ENCODE measurements at places on chromosomes 3 and 15.

DNA sequence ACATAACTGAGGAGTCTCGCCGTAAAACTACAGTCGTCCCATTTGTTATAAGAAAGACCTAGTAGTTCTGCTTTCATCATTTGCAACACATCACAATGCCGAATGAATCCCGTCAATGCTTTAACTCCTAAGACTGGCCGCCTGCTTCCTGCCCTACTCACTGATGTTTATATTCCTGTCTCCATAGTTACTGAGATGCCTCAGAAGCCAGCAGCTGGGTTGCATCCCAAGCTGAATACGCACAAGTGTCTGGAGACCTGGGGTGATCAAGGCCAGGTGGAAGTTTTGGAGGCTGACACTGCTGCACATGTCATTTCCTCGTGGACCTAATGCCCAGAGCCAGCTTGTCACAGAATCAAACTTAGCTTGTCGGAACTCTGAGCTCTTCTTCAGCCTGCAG is 95.2 kb upstream of the UBE2E1 start:
- no peak for DNase-seq

DNA sequence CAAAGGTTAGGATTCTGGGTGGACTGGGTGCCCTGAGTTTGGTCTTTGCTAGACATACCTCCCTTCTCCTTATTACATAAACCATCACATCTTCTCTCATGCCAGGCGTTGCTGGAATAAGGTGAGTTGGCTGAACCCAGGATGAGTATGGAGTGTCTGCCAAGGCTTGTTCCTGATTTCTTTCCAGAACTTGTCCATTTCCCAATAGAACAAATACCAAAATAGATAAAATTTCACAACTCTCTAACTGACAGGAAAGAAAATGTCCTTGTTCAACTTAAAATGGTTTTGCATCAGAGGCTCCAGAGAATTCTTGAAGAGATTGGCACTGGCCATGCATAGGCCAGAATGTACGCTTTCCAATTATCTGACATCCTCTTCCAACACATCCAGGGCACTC is 291.9 kb downstream of the IGSF11 start:
- DNase-seq, result no peak

DNA sequence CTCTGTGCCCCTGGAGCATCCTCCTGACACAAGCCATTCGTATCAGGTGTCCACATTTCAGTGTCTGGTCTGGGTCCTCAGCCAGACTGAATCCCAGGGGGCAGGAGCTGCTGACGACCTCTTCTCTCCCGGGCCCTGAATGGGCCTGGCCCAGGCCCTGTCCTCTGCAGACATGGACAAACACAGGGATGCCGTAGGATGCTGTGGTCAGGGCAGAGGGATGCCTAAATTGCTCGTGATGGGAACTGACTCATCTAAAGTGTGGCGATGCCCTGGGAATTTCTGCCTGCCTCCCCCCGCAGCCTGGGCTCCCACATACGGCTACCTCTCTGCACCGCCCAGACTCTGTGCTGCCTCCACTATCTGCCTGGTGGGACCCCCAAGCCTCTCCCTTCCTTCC is 58.5 kb upstream of the CTSH start:
- no peak for DNase-seq

DNA sequence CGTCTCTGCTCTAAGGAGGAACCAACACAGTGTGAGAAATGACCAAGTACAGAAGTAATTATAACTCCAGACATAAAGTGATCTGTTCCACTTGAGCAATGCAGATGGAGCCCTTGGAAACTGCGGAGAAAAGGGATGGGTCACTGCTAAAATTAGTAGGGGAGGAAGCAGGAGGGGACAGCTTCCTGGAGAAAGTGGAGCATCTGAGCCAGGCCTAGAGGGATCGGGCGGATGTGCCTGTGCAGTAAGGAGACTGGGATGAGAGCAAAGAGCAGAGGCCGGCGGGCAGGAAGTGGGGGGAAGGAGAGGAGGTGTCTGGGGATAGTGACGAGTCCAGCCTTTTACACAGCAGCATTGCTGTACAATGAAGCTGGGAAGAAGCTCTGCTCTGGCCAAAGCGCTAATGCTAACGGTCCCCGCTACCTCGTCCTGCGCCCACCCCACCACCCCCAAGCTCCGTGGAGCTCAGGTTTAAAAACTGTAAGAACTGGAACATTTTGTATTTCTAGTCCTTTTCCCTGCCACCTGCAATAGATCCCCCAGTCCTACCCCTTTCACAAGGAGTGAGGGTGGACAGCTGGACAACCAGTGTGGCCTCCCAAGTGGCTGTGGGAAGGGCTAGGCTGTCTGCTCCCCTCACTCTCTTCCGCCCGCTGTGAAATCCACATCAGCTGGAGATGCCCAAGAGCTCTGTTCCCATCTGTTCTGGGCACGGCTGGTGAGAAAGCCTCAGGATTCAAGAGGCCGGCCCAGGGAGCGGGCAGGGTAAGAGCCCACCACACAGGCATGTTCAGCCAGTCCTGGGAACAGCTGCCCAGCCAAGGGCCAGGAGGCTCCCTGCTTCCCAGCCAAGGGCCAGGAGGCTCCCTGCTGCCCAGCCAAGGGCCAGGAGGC is 53.0 kb upstream of the HES1 start:
- DNase-seq, result no peak

DNA sequence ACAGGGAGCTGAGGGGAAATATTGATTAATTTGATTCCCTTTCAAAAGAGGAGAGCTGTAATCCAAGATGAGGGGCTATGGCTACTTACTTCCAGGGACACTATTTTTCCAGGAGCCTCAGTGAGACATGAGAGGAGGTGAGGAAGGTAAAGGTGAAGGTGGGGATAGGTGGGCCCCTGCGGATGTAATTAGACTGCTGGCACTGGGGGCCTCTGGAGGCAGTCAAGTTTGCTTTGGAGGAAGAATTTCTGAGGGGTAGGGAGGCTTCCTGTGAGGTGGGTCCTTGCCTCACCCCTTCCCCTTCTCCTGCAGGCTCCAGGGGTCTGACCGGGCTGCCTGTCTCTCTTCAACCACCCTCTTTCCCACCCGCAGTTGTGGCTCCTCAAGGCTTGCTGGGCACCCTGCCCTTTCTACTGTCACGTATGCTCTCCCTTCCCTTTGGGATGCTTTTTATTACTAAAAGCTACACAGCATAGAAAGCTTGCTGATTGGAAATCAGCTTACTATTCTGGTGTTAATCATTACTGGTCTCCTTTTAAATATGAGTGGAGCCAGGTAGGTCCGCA is 22.5 kb downstream of the GASK1A start:
- DNase-seq, result no peak

DNA sequence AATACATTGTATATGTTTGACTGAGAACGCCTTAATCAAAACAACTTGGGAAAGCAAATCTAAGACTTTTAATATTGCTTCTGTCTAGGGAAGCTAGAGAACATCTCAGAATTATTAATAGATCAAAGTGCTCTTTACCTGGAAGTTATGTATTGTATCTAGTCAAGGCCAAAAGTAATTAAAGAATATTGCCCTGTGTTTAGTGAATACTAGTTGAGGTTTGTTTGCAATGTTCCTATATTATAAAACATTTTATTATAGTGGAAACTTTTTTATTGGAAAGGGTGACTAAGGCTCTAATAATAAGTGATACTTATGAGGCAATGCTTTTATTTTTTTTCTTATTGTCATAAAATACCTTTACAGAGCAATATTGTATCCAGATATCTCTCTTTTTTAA is 118.2 kb downstream of the CADM2 start:
- no peak for DNase-seq

GRCh38 chr3:194503081-194503531 is 16.3 kb upstream of the ATP13A3 start:
- no peak for DNase-seq

GRCh38 chr3:53420831-53421230 is 73.5 kb upstream of the DCP1A start:
- no peak for DNase-seq

- no peak for DNase-seq
Observed at GRCh38 chr3:13260259-13261103, 159.6 kb downstream of the NUP210 start.

- DNase-seq, result no peak
Observed at GRCh38 chr3:88180398-88180999, 30.7 kb downstream of the C3orf38 start.

- DNase-seq, result no peak
Observed at GRCh38 chr3:113165841-113166240, 45.5 kb upstream of the BOC start.

- DNase-seq, result no peak
Observed at GRCh38 chr3:49600781-49601180, 46.5 kb downstream of the BSN start.

DNA sequence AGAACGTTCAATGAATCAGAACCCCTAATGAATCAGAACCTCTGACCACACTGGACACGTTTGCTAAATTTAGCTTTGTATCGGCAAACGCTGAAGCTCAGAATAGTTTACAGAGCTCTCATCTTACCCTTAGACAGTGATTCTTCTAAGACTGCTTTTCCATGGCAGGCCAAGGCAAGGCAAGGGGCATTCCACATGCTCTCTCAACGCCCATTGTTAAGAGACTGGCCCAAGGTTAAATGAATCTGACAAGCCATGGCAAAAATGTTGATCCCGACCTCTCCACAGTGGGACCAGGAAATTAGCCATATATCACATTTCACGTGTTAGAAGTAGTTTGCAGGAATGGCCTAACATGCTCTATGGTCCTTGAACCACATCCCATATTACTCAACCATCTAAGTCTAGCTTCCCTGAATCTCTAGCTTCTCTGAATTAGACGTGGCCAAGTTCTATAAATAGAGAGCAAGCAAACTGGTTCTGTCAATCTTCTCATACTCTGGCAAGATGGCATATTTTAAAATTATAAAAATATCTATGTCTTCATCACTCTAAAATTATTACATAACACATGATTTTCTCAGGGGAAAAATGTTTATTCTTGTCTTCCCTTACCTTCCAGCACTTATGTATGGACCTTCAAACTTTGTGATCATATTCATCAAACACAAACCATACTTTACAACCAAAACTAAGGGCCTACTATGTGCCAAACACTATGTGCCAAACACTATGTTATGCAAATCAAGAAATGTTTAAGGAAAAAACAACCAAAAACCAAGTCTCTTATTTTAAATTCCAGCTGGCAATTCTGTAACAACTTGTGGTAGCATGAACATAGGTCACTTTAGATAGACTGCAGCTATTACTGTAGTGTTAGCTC is 54.3 kb downstream of the AAGAB start:
- no peak for DNase-seq

GRCh38 chr3:10273702-10274305 is 18.9 kb downstream of the GHRL start:
- DNase-seq, result no peak

DNA sequence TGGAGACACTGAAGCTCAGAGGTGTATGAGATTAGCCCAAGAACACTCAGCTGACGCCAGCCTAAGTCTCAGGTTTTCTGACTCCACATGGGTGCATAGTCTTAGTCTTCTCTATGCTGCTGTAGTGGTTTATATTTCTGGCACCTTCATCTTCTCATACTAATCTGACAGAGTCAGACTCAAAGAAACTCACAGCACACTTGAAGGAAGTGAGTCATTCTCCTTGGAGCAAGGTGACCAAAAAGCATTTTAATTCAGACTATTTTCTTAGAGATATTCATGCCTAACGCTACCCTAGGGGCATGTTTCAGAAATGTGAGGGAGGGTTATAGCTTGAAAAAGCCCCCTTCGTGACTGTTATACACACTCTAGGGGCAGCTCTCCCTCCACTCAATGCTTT is 775.3 kb upstream of the ARPP21 start:
- no peak for DNase-seq

DNA sequence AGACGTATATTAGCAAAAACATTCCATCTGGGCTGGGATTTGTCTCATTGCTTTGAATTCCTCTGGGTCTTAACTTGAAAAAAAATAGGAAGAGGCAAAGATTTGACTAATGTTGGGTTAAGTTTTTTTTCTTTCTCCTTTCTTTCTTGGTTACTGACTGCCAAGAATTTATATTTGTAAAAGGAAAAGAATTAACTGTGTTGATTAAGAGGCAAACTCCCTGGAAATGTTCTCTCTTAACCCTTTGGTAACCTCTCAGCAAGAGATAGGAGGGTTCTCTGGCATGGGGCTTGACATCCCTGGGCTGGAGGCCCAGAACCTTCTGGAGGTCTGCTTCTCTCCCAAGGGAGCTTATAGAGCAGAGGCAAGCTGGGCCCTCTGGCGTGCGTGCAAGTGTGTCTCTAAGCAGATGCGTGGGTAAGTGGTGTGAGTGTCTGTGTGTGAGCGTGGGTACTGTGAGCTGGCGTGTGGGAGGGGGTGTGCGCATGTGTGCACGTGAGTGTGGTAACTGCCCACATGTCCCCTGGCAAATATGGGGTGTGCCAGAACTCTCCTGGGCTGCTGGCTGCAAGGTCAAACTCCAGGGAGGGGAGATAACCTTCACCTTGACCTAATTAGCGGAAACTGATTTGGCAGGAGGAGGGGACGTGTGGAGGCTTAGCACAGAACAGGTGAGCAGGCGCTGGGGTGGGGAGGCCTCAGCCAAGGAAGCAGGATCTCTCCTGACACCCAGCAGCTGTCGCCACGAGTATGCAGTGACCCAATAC is 49.4 kb upstream of the MAGEF1 start:
- no peak for DNase-seq

GRCh38 chr3:16033889-16034687 is 140.4 kb upstream of the GALNT15 start:
- DNase-seq, result no peak

DNA sequence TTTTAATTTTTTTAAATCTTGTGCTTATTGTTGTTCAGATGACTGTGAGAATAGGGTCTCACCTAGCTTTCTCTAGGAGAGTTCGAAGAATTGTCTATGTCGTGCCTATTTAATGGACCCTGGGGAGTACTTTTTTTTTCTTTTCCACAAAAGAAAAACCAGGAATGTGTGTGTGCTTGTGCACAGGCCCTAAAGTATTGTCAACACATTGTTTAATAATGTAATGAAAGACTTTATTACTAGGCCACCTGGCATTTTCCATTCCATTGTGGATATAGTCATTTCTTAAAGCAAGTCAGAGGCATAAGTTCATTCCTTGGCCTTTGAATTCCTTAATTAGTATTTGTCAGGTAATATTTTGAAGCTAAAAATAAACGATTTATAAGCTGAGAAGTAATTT is 135.9 kb downstream of the KLHL25 start:
- DNase-seq, result no peak

- no peak for DNase-seq
Observed at GRCh38 chr3:128674161-128674784, 23.7 kb upstream of the RPN1 start.

DNA sequence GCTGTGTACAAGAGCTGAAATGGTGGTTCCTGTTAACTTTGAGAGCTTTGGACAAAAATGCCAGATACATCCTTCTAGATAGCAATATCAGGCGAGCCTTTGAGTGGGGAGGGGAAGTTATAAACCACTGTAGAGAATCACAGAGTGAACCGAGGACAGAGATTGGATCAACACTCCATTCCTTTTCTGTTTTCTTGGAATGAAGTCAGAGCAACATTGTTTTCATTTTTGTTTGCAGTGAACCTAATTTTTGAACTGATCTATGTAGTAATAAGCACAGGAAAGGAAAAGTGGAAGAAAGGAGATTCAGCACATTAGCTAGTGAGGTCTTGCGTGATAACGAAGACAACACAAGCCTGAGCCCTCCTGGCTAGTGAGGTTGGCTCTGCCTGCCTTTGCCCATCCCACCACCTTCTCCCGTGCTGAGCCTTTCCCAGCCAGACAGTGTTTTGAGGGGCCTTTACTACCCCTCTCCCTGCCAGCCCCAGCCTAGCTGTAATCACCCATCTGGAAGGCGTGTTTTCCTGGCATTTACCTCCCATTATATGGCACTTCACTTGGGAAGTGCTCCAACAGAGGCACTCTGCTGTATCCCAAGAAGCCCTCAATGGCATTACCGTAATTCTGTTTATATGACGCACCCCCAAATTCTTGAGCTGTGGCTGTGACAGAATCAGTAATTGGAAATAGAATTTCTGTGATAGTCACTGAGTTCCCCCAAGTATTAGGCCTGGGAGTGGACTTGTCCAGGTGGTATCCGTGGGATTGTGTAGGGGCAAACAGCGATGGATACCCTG is 129.8 kb downstream of the CACNA1D start:
- no peak for DNase-seq

Measured in effector memory CD4-positive, alpha-beta T cell (primary cell).